ENCODE measurements at places on chromosomes 6 and 20. TPM values are rescaled to one million over a fixed set of nuclear protein-coding genes. Genes with fewer than 3 reads are reported as not detected.

The ZNF311 gene
- 0.61 TPM for polyA plus RNA-seq

The FAM209A gene
- polyA plus RNA-seq = not detected

The THBS2 gene
- 0.45 TPM for polyA plus RNA-seq

The KIAA1755 gene
- 1.7 TPM for polyA plus RNA-seq

The BTN1A1 gene
- 0.48 TPM for polyA plus RNA-seq

All from small intestine (tissue), 16 donors.